ENCODE measurements at places on chromosomes 12 and 14. TPM values are rescaled to one million over a fixed set of nuclear protein-coding genes. Genes with fewer than 3 reads are reported as not detected.

DNA sequence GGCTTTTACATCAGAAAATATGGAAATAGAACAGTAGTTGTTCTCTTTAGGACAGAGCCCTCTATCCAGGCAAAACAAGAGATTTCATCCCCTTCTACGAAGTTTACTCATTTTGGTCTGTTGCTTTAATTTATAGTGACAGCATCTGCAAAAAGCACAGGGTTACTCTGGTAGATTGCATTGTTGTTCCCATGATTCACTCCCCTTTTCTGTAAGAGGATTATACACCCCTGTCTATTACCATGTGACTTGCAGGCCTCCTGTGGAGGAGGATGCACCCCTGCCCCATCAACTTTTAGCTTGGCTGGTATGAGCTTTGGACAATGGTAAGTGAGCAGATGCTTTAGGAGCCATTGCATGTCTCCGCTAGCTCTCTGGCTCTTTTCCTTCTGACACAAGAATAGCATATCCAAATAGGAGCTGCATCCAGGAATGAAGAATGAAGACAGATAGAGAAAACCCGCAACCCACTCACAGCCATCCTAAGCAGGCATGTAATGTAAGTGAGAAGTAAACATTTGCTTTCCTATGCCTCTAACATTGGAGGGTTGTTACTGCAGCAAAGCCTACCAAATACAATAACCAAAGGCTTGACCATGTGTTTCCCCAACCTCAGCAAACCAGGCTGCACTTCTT is 304.2 kb downstream of the AKAP6 start:
- DNase-seq = no peak
- no peak overlapping the region for H3K4me3 ChIP-seq
- H3K27me3 ChIP-seq = no peaks in the 10 kb centered on the region
- no peak overlapping the region for H3K27ac ChIP-seq
- H3K36me3 ChIP-seq = no peaks in the 10 kb centered on the region

GRCh38 chr14:89922031-89922907 is 32.3 kb downstream of the EFCAB11 start:
- H3K4me1 ChIP-seq = no peaks in the 10 kb centered on the region
- H3K27ac ChIP-seq = no peak overlapping the region
- DNase-seq = no peak
- H3K4me3 ChIP-seq = no peak overlapping the region

DNA sequence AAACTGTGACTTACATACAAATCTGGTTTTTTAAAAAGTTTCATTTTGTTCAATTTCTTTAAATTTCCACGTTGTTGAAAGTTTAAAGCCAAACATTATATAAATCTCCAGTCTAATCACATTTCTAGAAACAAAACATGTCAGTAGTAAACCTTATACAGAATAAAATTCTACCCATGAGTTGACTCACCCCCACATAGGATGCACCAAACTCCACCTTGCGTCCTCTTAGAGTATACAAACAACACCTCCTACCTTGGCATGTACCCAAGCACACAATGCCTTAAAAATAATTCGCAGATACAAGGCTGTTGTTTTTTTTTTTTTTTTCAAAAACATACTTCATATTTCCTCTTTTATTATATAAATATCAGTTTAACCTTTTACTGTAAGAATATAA is 3.3 kb downstream of the FBXL14 start:
- DNase-seq = no peak
- H3K36me3 ChIP-seq = no peaks in the 10 kb centered on the region
- H3K4me1 ChIP-seq = peaks cover 18% of the 10 kb centered on the region
- H3K27me3 ChIP-seq = no peaks in the 10 kb centered on the region

The PMCH gene
- not detected for polyA plus RNA-seq

GRCh38 chr14:82704218-82704617 is 1170.6 kb upstream of the SEL1L start:
- H3K4me1 ChIP-seq = no peaks in the 10 kb centered on the region
- DNase-seq = no peak
- H3K27ac ChIP-seq = no peak overlapping the region
- no peaks in the 10 kb centered on the region for H3K27me3 ChIP-seq

- DNase-seq = no peak
- H3K27me3 ChIP-seq = no peaks in the 10 kb centered on the region
- H3K36me3 ChIP-seq = no peaks in the 10 kb centered on the region
These were observed 70.2 kb downstream of the ETV6 start for GRCh38 chr12:11719678-11720099.

- no peak for DNase-seq
- H3K27me3 ChIP-seq = no peaks in the 10 kb centered on the region
- H3K36me3 ChIP-seq = no peaks in the 10 kb centered on the region
- H3K27ac ChIP-seq = no peak overlapping the region
- no peak overlapping the region for H3K4me3 ChIP-seq
These were observed 128.4 kb upstream of the SSTR1 start for GRCh38 chr14:38079268-38079667.

DNA sequence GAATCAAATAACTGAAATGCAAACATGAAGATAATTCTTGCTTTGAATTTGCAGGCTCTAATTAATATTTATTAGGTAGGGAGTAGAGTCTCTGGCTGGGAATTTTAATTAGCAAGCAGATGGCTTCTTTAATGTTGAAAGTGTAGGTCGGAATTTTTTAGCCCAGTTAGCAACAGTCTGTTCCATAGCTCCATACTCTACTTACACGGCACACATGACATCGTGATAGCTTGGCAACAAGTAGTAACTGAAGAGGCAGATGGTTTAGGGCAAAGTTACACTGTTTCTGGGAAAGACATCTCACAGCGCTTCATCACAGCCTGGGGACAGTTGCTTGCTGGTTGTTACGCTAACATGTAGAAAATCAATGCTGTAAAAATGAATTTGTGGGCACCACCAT is 710.7 kb downstream of the GALC start:
- H3K4me1 ChIP-seq = no peaks in the 10 kb centered on the region
- H3K36me3 ChIP-seq = no peaks in the 10 kb centered on the region
- no peak for DNase-seq
- no peak overlapping the region for H3K4me3 ChIP-seq
